A172 (cell line): ENCODE measurements at places on chromosomes 1 and 21.

DNA sequence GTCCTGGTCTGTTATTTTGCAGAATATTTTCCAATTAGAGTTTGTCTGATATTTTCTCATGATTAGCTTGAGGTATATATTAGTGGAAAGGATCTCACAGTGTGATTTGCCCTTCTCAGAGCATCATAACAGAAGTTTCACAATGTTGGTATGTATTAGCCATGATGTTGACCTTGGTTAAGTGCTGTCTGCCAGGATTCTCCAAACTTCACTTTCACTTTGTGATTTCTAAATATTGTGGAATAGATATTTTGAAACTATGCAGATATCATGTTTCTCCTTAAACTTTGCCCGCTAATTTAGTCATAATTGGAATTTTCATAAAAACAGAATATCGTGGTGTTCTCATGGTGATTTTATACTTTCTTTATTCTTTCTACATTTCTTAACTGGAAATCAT lies 98.0 kb upstream of the DEPDC1 start:
- DNase-seq = no peak

GRCh38 chr1:62269851-62270495 lies 49.3 kb downstream of the KANK4 start:
- DNase-seq = no peak

- no peak for DNase-seq
Measured at GRCh38 chr1:166017395-166017794, 149.4 kb downstream of the FAM78B start.

DNA sequence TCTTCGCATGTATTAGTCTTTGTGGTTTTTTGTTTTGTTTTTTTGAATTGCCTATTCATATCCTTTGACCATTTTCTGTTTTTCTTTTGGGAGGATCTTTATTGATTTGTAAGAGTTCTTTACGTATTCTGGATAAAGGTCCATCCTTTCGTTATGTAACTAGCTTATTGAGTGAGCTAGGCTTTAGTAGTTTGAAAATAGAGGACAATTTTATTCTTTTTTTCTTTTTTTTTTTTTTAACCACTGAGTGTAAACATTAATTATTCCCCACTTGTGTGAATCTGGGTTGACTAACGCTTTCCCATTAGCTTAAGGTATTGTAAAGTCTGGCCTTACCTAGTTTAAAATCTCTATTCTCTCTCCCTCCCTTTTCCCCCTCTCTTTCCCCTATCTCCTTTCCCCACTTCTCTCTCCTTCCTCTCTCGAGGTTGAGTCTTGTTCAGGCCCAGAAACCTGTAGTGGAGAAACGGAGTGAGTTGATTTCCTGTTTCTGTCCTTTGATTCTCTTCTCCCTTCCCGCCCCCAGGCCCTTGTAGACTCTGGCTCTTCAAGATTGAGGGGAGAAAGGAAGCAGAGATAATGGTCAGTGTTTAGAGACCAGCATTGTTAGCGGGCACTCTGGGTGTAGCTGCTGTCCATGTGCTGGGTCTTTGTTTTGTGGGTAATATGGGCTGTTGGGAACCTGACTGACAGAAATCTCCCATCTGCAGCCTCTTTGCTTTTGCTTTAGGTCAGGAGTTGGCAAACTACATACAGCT lies 1.5 kb downstream of the MORC3 start:
- DNase-seq = peak; percentile 50

DNA sequence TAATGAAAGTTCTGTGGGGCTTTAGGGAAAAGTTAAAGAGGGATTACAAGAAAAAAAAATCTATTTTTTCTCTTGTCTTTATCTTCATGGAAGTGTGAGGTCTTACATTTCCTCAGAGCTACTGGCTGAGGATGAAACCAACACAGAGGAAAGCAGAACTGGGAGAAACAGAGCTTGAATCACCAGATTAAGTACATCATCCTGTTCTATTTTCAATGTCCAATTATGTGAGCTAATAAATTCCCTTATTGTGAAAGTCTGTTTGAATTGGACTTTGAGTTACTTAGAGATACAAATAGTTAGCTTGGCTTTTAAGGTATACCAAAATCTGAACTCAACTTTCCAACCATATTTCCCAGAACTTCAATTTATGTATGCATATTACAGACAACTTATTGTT lies 69.2 kb downstream of the LPGAT1 start:
- no peak for DNase-seq

DNA sequence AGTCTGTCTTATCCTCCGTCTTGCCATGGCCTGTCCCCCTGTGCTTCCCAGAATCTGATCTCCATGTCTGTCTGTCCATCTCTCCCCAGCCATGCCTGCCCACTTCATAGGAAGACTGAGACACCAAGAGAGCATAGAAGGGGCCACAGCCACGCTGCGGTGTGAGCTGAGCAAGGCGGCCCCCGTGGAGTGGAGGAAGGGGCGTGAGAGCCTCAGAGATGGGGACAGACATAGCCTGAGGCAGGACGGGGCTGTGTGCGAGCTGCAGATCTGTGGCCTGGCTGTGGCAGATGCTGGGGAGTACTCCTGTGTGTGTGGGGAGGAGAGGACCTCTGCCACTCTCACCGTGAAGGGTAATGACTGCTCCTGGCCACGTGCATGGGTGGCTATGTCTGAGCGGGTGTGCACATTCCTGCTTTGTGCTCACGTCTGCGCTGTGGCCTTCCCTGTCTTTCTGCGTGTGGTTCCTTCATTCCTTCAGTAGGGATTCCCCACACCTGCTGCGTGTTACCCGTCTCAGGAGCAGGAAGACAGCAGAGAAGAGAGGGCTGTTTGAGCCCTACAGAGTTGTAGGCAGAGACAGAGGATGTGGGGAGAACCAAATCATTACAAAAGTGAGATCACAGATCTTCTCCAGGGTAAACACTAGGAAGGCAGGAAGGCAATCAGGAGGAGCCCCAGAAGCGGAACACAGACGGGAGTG lies 80.8 kb downstream of the OBSCN start:
- no peak for DNase-seq

DNA sequence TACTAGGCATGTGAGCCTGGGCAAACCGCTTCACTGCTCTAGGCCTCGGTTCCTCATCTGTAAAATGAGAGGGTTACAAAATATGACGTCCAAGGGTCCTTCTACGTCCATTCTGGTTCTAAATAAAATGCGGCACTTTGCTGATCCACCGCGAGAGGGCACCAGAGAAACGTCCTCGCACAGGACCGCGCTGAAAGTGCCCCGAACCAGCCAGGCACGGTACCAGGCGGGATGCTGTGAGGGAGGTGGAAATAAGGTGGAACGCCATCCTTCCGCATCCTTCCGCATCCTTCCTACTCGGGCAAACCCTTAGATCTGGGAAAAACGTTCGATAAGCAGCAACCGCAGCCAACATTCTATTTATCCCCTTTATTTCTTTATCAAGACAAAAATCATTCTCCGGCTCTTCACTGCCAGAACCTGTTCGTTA lies 60.3 kb upstream of the KRTAP19-8 start:
- DNase-seq = peak; percentile 66

DNA sequence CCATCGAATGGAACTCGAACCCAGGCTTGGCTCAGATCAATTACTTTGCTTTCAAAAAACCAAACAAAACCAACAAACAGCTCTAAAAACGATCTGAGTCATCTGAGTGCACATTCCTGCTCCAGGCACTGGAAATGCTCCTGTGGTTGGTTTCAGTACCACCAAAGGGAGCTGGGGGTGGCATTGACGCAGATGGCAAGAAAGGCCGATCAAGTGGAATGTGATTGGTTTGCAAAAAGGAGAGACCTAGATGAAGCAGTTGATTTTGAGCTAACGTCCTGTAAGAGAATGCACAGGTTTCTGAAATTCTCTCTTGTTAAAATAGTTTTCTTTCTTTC lies 39.5 kb downstream of the PIK3CD start:
- peak; percentile 23 for DNase-seq

- no peak for DNase-seq
Measured at GRCh38 chr1:67789551-67789950, 43.7 kb downstream of the GNG12 start.

DNA sequence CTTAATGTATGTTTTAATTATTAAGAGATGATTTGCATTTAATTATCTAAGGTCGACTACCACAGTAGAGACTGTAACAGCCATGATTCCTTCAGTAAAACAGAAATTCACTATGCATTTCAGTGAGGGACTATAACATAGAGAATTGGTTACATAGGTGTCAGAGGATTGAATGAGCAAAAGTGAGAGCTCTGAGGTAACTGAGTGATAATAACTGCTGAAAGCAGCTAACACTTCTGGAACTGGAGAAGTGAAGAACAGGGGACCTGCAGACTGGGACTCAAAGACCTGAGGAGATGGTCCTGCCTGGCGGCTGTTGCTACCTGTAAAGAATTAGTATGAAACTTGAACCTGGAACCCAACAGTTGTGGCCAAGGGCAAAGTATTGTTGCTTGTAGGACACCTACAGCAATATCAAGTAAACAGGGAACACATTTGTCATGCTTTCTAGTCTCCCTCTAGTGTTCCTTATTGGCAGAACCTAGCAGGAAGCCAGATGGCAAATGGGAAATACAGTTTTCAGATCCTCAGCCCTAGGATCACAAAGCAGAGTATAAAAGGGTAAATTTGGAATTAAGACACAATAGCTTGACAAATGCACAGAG lies 110.6 kb downstream of the HS2ST1 start:
- peak; percentile 6 for DNase-seq

GRCh38 chr1:110224240-110224995 lies 14.3 kb downstream of the KCNC4 start:
- no peak for DNase-seq

DNA sequence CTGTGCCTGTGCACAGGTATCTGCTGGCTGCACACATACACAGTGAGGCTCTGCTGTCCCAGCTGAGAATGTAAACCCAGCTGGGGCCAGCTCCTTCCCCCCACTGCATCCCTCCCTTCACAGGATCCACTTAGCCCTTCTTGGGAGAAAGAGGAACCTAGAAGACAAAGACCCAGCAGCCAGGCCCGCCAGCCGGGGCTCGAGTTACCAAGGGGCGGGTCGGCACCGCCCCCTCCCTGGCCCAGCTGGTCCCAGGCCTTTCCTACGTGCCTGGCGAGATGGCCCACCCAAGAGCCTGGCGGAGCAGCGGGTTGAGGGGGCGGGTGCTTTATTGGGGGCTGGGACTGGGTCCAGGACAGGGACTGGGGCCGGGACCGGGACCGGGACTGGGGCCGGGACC lies 2.1 kb downstream of the SH3BGRL3 start:
- no peak for DNase-seq

GRCh38 chr1:2480986-2481364 lies 4.9 kb downstream of the PLCH2 start:
- no peak for DNase-seq

DNA sequence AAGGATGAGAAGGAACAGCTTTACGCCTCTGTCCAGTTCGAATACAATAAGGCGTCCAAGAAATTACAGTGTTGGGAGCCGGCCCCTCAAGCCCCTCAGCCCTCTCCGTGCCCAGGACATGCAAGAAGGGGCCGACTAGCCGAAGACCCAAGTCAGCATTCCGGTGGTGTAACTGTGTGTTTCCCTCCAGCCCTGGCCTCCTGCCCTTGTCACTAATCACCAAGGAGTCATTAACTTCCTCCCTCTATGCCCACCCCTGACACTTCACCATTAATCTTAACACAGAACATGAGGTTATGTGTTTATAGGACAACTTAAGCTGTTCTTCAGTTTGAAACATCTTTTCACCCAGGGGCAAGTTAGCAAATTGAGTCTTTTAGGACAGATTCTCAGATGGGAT lies 16.4 kb upstream of the C4BPB start:
- no peak for DNase-seq

DNA sequence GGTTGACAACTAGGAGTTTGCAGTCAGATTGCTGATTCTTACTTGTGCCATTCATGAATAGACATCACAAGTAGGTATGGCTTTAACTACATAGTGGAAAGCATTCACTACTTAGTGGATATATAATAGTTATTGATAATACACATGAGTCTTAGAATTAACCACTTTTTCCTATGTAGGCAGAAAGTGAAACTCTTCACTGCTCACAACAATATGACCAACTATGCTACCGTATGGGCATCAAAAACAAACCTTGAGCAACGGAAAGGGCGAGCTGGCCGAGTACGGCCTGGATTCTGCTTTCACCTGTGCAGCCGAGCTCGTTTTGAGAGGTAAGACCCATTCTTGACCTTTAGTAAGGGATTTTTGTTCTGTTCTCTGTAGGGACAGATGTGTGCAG lies 38.7 kb downstream of the DHX9 start:
- DNase-seq = no peak

DNA sequence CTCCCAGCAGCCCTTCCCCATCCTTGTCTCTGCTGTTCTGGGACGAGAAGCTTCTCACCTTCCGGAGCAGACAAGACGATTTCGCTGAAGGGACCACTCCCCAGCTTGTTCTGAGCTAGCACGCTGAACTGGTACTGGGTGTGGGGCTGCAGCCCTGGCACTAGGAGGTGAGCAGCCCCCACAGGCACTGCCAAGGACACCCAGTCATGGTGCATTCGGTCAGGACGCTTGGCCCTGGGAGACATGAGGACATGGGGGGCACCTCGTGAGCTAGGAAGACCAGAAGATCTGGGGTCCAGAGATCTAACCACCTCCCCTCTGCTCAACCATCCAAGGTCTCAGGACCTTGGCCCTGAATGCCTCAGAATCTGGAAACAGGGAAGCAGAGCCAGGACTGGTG lies 5.3 kb upstream of the TAGLN2 start:
- DNase-seq = no peak

DNA sequence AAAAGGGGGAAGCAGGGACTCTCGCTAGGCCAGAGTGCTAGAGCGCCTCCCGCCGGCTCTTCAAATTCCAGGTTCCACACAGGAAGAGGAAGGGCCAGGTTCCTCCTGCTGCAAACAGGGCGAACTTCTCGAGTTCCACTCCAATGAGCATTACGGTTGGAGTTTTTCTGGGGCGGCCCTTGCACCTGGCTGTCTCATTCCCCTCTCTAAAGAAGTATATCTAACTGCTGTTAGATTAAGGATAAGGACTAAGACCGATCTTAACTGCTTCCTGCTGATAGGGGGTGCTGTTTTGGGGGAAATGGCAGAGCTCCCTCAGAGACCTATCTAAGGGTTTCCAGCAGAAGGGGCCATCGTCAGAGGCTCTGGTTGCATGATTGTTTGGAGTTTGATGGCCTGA lies 138.0 kb downstream of the RABGAP1L start:
- DNase-seq = no peak

DNA sequence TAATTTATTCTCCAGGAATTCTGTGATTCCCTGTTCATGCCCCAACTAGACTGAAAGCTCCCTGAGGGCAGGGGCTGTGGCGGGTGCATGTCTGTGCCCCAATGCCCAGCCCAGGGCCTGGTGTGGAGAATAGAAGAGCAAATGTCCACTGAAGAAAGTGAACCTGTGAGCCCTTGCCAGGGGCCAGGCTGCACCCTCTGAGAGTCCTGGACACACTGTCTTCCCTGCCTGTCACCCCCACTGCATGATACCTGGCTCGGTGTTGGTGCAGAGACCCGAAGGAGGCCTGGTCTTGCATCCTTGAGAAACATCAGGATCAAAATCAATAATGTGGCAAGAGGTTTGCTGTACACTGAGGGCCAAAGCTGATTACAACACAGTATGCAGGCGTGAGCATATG lies 69.8 kb upstream of the RUNX3 start:
- no peak for DNase-seq
